ENCODE measurements at places on chromosomes 12 and 14.
A peak's percentile ranks its signal among the peaks of the same experiment; 100 is the strongest.

GRCh38 chr12:132238884-132239283 is 90.5 kb downstream of the GALNT9 start:
- DNase-seq: no peak

DNA sequence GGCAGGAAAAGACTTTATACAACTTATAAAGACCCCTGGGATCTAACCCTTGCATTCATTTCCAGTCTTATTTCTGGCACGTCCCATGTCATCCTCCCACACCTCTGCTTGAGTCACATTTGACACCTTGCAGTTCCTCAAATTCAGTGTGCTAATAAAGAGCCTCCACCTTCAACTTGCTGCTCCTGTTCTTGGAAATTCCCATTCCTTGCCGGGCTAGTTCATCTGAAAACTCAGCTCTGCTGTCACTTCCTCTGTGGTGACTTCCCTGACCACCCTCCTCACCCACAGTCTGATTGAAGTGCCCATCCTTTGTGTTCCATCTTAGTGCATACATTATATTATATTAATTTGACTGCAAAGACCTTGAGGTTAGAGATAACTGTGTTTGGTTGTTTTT is 37.4 kb upstream of the PSMA6 start:
- DNase-seq: peak; percentile 12

- no peak for DNase-seq
Observed at GRCh38 chr14:92555465-92556111, 42.0 kb downstream of the RIN3 start.

DNA sequence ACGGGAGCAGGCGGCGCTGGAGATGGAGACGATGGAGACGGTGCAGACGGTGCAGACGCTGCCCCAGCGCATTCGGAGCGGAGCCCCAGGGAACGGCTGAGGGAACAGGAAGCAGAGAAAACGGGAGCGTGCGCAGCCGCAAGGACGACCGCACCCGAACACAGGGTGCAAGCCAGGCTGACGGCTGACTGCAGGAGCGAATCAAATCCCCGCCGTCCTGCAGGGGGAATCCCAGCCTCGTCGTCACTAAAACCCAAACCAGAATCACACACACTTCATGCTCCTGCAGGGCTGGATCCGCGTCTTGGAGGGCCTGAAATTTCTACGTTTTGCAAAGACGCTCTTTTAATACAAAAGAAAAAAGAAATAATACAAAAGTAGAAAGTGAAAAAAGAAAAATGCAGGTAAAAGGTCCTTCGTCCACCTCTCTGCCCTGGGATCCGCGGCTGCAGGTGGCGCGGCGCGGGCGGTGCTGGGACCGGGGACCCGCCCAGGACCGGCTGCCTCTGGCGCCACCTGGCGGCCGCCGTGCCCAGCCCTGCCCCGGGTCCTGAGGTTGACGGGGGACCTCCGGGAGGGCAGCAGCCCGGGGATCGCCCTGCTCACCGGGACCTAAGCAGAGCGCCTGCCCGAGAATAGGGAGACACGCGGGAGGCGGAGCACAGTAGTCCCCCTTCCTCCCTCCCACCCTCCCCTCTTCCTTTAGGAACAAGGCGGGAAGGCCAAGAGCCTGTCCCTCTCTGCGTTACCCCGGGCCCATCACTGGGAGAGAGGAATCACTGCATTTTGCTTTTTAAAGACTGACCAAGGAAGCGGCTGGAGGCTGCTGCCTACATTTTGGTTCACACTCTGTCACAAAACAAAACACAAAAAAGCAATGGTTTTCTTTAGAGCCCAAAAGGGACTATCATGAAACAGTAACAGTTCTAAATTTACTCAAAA is 20.1 kb downstream of the STX2 start:
- peak; percentile 72 for DNase-seq

- no peak for DNase-seq
Observed at GRCh38 chr12:2668816-2669215, 126.0 kb upstream of the FKBP4 start.

DNA sequence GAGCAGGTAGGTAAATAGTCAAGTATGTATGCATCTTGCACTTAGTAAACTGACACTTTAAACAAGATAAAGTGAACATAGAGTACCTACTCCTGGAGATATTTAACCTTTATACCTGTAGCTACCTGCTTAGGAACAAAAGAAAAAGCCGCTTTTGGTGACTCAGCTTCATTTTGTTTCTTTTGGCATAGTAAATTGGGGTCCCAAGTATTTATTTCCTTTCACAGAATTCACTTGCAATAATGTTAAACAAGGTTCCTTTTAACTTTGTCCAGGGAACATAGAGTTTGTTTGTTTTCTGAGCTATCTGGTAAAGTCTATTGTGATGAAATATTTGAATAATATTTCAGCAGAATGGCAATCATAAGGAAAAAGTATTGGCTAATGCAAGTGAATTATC is 20.0 kb downstream of the SLCO1B3 start:
- DNase-seq: no peak

DNA sequence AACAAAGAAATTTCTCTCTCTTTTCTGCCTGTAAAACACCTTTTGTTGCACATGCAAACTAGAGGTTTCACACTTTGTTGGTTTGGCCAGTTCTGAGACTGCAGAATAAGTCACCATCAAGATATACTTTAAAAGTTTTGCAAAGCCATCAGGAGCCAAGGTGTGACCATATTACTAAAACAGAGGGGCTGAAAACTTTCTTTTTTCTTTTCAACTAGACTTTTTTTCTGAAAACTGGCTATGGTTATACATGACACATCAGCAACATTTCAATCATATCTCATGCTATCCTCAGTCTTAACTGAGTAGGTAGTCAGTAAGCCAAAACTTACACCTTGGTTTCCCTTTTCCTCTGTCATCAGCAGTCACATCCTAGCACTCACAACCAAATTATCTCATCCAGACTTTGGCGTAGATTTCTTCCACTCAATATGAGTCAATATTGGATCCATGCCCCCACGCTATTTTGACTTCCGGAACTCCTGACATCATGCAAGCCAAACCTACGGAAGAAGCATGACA is 4.1 kb upstream of the IFNG start:
- peak; percentile 33 for DNase-seq

- no peak for DNase-seq
Observed at GRCh38 chr12:24015833-24016160, 66.3 kb upstream of the SOX5 start.

GRCh38 chr14:21098076-21098891 is at the start of gene ZNF219:
Gene ZNF219 (minus strand): TSS chr14:21098655. CDS start chr14:21093591, 5,064 bp downstream.
- peak; percentile 57 for DNase-seq

GRCh38 chr12:59517522-59517921 is 78.3 kb upstream of the SLC16A7 start:
- no peak for DNase-seq

- DNase-seq: no peak
Observed at GRCh38 chr14:66000766-66001165, 485.4 kb upstream of the CCDC196 start.

- DNase-seq: no peak
Observed at GRCh38 chr12:2919249-2919648, 28.6 kb downstream of the TULP3 start.

GRCh38 chr12:70520847-70521246 is 116.4 kb downstream of the PTPRB start:
- no peak for DNase-seq

DNA sequence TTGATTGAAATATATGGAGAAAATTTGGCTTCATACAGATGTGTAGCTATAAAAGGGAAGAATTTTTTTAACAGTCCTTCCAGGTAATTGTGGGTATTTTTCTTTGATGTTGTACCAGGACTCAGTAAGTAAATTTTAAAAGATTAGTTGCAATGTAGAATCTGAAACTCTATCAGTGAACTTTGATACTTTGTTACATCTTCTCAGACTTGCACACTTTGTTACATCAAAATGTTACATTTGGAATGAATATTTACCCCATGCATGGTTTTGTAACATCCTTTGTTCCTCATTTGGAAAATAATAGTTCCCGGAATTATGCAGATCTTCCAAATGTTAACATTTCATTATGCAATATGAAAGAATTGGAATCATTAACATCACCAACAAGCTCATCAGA is 13.8 kb downstream of the MTHFD1 start:
- DNase-seq: no peak

DNA sequence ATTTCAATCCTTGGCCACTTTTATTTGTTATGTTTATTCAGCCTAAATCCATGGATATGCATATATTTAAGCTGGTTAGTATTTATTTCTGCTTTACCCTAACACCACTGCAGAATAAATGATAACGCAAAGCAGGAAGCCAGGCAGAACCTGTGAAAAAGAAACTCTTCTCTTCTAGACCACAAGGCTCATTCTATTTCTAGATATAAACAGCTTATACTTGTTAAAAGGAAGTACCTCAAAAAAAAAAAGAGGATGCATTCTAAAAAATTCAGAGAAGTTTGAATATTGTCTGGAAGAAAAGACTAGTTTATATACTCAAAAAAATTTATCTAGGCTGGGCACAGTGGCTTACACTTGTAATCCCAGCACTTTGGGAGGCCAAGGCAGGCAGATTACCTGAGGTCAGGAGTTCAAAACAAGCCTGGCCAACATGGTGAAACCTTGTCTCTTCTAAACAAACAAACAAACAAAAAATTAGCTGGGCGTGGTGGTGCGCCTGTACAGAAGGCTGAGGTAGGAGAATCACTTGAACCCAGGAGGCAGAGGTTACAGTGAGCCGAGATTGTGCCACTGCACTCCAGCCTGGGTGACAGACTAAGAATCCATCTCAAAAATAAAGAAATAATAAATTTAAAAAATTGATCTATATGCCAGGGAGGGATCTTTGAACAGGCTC is 55.8 kb downstream of the GALNT4 start:
- peak; percentile 43 for DNase-seq

DNA sequence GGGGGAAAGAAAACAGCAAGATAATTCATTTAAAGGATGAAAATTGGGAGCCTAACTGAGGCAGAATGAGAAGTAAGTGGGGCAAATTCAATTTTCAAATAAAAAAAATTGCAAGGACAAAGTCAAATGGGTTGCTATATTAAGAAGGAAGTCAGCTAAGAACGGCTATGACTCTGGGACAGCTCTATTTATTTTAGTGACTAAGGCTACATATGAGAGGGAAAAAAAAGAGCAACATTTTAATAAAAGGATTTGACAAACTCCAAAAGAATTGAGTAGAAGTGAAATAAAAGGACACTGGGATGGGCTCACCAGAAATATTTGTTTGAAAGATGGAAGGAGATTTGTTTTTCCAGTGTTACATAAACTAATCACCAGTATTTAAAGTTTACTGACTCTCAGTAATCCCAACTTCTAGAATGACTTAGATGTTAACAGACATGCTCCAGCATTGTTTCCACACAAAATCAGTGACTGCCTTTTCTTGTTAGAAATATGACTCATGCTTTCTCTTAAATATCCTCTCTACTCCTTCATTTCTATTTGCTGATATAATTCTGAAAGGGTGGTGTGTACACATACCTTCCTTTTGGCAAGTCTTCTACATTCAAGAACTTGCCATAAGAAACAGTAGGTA is 198.5 kb downstream of the SLC25A21 start:
- no peak for DNase-seq

GRCh38 chr12:130954544-130954831 is 781 bp downstream of the ADGRD1 start:
- DNase-seq: no peak

DNA sequence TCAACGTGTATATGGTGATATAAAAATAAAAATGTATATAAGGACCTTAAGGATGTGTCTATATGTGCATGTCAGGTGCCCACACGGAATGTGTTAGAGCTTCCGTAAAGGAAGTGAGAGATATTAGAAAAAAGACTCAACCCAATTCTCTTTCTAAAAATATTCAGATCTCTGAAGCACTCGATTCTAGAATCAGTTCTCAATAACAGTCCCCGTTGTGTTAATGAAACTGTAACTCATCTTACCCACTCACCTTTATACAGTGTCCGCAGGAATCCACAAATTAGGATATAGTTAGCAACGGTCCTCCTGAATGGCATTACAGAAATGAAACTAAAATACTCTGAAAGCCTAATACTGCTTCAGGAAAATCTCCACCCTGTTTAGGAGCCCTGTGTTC is 29.3 kb downstream of the GRIN2B start:
- no peak for DNase-seq

GRCh38 chr12:131273291-131273845 is 319.7 kb downstream of the ADGRD1 start:
- DNase-seq: no peak

GRCh38 chr14:21467616-21468015 is 9.1 kb downstream of the RAB2B start:
- DNase-seq: no peak

GRCh38 chr12:90515199-90516175 is 439.5 kb downstream of the CCER1 start:
- DNase-seq: no peak

DNA sequence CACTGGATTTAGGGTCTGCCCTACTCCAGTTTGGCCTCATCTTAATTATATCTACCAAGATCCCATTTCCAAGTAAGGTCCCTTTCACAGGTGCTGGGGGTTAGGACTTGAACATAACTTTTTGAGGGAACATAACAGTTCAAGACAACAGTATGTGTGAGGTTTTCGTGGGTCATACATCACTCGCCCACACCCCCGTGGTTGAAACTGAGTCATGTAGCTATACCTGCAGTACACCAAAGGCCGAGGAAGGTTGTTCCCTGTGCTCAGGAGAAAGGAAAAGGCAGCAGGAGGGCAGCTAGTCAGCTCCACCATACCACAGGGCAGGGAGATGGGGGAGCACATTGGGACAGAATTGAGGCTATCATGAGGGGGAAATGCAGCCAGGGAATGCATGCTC is 167.0 kb downstream of the PPM1H start:
- no peak for DNase-seq

DNA sequence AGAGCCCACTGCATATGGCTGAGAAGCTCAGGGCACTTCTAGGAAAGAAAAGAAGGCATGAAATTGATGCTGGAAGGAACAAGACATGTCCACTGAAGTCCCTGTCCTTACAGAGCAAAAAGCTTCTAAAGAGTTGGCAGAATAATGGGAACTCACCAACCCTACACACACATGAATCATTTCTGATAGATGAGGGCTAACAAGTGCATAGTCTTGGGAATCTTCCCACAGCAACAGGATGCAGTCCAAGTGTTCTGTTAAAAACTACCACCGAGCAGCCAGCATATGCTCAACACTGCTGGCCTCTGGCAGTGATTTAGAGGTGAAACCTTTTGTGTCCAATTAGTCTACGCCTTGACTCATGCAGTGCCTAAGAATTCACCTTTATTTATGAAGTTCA is 44.8 kb downstream of the RHOJ start:
- DNase-seq: no peak

- no peak for DNase-seq
Observed at GRCh38 chr12:114404083-114404925, 1.6 kb downstream of the TBX5 start.
